ENCODE measurements at places on chromosomes 7 and 10. TPM values are rescaled to one million over a fixed set of nuclear protein-coding genes. Genes with fewer than 3 reads are reported as not detected.

The PWWP2B gene
- total RNA-seq: 15.8 TPM

The OR2A1 gene
- not detected for total RNA-seq

The GATA3 gene
- 0.29 TPM for total RNA-seq

The STAG3 gene
- 2.0 TPM for total RNA-seq

The SPDYE1 gene
- not detected for total RNA-seq

The DLX6 gene
- total RNA-seq: not detected

The SEC61G gene
- 622 TPM for total RNA-seq

The CYP2C19 gene
- not detected for total RNA-seq

The ZPBP gene
- not detected for total RNA-seq

The CPA4 gene
- 0.29 TPM for total RNA-seq

The TMEM236 gene
- total RNA-seq: 0.10 TPM

The PFKFB3 gene
- 36.9 TPM for total RNA-seq

The CDHR3 gene
- 2.1 TPM for total RNA-seq

The ABCB1 gene
- 0.57 TPM for total RNA-seq

The RAB11FIP2 gene
- total RNA-seq: 17.8 TPM

The MRLN gene
- total RNA-seq: not detected

The NPSR1 gene
- total RNA-seq: not detected

The PODXL gene
- total RNA-seq: 167 TPM

The NANOS1 gene
- 0.48 TPM for total RNA-seq

The THSD7A gene
- total RNA-seq: 36.6 TPM

The GIMAP4 gene
- total RNA-seq: 166 TPM

The CPA1 gene
- not detected for total RNA-seq

The TAS2R5 gene
- 1.5 TPM for total RNA-seq

The GPC2 gene
- 6.5 TPM for total RNA-seq

Data from vein endothelial cell (primary cell).